ENCODE measurements at places on chromosomes 2 and 18.

DNA sequence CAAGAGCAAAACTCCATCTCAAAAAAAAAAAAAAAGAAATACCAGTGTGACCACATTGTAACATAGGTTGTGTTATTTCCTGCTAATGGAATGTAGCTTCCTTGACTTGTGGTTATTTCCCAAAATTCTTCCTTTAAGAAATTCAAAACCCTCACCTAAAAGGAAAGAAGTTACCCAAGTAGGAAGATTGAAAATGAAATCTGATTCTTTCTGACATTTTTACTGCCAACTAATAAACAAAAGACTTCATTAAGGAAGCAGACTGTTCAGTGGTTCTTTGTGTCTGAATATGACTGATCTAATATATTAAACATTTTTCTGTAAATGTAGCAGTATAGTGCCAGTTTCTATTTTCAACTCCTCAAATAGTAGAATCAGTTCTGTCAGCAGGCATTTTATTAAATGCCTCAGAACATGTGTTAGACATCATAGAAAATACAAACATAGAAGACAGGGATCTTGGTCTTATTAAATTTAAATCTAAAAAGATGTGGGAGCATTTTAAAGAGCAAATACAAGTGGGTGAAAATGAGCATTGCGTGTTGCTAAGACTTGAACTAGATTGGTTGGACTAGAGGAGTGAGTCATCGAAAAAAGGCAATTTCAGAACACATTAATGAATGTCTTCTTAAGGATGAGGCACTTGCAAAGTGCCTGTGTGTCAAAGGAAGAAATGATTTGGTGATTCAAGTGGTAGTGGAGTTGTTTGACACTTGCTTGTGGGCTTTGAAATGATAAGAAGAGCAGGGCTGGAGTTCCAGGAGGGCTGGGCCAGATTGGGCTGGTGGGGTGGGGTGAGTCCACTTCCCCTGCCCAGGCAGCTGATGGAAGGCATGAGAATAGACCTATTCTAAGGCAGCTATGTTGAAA, 53.4 kb downstream of the PKP4 start:
- no peak for DNase-seq

- no peak for DNase-seq
Observed at GRCh38 chr18:63440881-63441280, 18.6 kb upstream of the VPS4B start.

- no peak for DNase-seq
Observed at GRCh38 chr2:191806396-191806795, 40.5 kb downstream of the CAVIN2 start.

DNA sequence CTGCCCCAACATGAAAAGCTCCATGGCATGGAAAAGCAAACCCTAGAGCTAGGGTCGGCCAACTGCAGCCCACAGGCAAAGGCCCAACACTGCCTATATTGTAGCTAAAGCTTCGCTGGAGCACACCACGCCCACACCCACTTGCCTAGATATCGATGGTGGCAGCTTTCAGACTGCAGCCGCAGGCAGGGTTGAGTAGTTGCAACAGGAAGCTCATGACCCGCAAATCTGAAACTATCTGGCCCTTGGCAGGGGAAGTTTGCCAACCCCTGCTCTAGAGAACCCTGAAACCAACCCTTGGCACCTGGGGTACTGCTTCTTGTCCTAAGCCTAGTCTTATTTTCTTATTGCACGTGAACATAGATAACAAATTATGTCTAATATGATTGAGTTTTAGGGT, 250.0 kb downstream of the SOX11 start:
- no peak for DNase-seq

- no peak for DNase-seq
Observed at GRCh38 chr2:240858871-240859270, 9.8 kb upstream of the AGXT start.

DNA sequence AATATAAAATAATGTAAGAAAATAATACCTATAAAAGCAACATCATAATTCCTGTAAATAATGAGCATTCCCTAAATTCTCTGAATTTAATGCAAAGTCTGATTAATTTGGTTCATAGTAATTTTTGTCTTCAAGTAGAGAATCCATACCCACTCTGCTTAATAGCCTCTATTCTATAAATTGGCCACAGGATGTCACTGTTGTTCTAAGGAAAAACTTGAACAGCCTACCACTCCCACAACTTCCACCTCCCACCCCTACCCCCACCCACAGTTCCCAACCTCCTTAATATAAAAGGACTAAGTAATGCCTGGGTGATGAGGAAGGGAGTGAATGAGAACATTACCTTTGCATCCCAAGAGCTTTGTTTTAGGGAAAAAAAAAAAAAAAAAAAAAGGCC, 27.2 kb upstream of the BBS5 start:
- DNase-seq: no peak

DNA sequence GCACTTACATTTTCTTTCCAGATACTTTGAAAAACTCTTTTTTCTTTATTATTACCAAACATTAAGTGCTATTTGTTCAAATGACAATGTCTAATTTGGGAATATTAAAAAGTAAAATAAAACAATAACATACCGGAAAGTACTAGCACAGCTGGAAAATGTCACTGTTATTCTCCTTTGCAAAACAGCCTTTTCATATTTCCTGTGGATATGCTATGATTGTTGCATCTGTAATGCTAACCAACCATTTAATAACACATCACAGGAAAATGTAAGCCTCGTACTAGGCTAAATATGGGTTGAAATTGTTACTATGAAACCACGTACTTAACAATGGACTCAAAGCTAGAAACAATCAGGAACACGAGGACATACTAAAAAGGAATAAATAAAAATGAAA, 298.1 kb downstream of the CBLN2 start:
- no peak for DNase-seq

DNA sequence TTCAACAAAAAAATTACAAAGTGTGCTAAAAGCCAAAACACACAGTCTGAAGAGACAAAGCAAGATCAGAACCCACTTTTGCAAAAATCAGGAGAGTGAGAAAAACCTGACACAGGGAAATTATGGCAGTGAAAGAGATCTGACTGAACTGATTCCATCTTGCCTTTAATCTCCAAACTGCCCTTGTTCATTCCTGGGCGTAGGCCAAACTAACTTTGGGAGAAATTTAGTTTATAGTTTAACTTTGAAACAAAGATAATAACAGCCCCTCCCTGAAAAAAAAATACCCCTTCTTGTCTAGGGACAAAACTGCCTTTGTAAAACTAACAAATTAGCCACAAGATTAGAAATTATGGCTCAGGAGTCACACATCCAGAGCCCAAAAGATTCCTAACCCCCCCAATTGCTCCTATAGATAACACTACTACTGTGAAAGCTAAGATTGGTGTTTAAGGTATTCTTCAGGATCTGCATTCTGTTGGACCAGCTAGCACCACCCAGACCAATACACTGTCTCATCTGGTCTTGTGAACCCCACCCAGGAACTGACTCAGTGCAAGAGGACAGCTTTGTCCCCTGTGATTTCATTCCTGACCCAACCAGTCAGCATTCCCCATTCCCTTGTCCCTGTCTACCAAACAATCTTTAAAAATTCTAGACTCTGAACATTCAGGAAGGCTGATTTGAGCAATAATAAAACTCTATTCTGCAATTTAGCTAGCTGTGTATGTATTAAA, 226.1 kb upstream of the SH3BP4 start:
- no peak for DNase-seq

GRCh38 chr2:46943881-46944798, 28.5 kb upstream of the MCFD2 start:
- no peak for DNase-seq

GRCh38 chr2:48265169-48266030, 264.6 kb upstream of the STON1 start:
- no peak for DNase-seq

- DNase-seq: no peak
Observed at GRCh38 chr2:71101656-71102055, 28.4 kb downstream of the MCEE start.

DNA sequence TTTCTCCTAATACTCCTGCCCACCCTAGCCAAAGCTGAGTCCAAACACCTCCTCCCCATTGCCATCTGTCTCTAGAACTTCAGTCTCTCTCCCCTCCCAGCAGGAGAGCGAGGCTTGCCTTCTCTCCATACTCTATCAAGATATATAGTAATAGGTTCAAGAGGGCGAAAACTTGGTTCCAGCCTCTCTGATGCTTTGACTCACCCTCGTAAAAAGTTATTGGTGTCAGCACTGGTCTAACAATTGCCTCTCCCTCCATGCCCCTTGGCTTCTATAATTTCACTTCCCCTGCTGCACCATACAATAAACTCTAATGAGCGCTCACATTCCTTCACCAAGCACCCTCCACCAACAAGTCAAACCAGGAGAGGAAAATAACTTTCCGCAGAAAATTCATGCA, 797.3 kb downstream of the BCL11A start:
- no peak for DNase-seq

DNA sequence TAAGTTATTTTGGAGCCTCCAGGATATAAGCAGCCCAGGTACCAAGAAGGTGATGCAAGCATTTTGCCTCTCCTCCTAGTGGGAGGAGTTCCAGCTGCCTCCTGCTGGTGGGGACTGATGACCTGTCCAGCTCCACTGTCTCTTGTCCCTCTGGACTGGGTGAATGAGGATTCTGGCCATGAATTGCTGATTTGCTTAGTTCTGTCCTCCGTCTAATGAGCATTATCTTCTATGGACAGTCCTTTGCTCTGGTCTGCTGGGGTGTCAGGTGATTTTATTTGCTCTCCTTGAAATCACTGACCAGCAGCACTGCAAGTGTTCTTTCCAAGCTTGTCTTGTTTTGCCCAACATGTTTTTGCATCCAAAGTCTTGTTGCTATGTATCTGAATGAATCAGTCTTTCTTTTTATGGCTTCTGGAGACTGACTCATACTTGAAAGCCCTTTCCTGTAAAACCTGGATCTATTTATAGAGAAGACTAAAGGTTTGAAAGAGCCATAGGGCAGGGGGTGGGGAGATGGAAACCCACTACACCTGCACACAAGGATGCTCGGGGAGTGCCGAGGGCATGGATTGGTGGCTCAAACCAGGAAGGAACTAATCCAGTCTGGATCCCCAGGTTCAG, 40.5 kb upstream of the EFHD1 start:
- no peak for DNase-seq

DNA sequence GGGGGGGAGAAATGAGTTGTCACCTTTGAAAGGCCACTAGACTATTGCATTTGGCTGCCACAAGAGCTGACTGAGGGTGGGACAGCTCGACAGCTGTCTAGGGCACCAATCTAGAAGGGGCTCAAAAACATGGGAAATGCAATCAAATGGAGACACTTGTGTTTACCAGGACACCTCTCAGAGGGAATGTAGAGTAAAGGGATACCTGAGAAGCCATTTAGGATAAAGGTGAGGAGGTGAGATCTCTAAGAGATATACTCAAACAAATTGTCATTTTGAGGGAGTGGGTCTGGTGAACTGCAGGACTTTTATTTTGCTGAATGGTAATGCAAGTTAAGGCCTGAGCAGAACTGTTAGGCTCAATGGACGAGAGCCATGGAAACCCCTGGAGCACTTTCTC, 159.8 kb downstream of the DDX1 start:
- no peak for DNase-seq

DNA sequence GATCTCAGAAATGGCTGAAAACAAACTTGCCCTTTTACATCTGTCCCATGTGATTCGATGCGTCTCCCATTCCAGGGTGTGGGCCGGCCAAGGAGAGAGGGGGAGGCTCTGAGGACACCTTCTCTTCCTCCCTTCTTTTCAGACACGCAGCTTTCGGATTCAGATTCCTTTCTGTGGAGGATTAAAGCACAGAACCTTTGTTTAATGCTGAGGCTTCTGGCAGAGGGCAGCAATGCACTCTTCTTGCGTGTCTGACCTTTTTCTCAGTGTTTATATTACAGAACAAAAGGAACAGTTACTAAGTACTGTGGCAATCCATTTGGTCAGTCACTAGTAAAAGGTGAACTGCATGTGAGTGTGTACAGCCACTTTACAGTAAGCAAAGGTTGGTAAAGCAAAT, 268.9 kb upstream of the CCDC68 start:
- no peak for DNase-seq

- DNase-seq: no peak
Observed at GRCh38 chr2:161030260-161031063, 129.8 kb upstream of the TANK start.

- no peak for DNase-seq
Observed at GRCh38 chr2:43358410-43359201, 132.2 kb upstream of the ZFP36L2 start.

- no peak for DNase-seq
Observed at GRCh38 chr2:183105402-183106134, 18.7 kb upstream of the NUP35 start.

DNA sequence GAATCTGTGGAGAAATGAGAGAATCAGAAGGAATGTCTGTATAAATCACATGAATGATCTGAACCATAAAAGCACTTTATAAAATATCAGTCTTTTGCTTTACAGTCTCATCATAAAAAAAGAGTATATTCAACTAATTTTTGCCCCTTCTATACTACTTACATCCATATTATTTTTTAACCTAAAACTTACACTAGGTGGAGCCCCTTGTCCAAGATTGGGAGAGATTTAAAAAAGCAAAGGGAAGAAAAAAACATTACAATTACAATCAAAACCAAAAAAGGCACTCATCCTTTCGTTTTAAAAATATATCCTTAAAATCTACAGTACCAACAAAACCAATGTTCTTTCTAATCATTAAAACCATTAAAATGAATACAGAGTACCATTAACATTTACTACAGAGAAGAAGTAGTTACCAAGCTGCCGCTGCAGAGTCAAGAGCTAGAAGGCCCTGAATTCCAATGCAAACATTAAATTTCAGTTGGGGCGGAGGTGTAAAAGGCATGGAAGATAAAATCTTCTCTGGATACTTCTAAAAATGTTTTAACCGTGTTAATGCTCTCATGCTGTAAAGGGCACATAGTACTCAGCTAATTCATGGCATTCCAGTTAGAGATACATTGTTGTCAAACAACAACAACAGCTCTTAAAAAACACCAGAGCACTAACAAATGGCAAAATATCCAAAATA, 56.7 kb upstream of the EPB41L3 start:
- DNase-seq: no peak

- DNase-seq: no peak
Observed at GRCh38 chr2:205860885-205861284, 178.6 kb downstream of the NRP2 start.

DNA sequence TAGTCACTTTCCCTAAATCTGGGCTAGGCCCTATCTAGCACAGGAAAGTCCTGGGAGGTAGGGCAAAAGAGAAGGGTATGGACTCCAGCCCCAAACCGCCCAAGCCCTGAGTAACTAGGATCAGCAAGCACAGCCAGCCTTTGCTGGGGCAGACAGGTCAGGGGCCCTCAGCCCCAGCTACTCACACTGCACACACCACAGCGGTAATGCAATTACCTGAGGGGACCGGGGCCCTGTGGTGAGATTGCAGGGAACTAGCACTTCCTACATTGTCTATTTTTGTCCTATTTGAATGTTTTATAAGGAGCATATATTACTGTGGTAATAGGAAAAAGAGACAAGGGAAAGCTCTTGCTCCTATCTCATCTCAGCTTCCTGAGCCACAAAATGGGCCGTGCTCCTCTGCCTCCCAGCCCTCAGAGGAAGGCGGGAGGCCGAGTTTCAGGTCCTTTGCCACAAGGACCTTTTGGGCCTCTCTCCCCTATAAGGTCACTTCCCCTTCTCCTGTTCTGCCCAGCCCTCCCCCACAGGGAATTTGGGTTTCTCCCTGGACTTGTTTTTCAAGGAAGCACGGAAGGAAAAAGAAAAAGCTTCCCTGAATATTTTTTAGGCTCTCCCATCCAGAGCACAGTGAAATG, 20.5 kb downstream of the RAB11FIP5 start:
- DNase-seq: no peak

Measured in NCI-H187 (cell line).